ENCODE measurements at places on chromosomes 1 and 21.

- DNase-seq: no peak
These were observed 1.4 kb downstream of the IFFO2 start for GRCh38 chr1:18955131-18955440.

GRCh38 chr1:234533975-234534876, 55.2 kb upstream of the TARBP1 start:
- DNase-seq: peak; percentile 100

DNA sequence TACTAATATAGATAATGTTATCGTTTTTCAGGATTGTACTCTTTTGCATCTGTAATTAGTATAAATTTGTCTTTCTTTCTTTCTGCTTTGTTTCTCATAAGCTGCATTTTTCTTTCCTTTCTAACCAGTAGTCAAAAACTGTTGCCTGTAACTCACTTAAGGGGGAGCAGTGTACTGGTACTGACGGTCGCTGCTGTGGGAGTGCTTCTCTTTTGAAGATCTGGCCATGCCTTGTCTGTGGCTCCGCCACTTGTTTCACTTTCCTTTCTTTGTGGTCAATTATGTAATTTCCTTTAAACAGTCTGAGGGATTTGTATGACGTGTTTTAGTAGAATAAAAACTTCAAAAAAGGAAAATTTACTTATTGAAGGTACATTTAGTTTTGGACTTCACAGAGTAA, 37.0 kb downstream of the MIA3 start:
- peak; percentile 38 for DNase-seq

DNA sequence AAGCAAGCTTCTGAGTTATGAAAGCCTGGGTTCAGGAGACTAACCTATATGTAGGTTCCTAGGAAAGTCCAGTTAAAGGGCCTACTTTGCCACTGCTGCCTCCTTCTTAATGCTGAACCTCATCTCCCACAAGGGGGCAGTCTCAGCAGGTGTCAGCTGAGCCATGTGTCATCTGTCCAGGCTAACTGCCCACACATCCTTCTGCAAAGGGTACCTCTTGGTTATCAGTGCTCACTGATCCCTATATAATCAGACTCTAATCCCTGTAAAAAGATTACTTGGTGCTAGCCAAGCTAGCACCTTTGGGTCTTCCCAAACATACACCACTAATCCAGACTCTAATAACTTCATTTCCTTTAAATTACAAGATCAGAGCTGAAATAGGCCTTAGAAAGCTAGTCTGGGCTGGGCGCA, 9.0 kb downstream of the PRDX1 start:
- peak; percentile 60 for DNase-seq

- no peak for DNase-seq
These were observed 119.7 kb downstream of the PROX1 start for GRCh38 chr1:214107322-214108096.

DNA sequence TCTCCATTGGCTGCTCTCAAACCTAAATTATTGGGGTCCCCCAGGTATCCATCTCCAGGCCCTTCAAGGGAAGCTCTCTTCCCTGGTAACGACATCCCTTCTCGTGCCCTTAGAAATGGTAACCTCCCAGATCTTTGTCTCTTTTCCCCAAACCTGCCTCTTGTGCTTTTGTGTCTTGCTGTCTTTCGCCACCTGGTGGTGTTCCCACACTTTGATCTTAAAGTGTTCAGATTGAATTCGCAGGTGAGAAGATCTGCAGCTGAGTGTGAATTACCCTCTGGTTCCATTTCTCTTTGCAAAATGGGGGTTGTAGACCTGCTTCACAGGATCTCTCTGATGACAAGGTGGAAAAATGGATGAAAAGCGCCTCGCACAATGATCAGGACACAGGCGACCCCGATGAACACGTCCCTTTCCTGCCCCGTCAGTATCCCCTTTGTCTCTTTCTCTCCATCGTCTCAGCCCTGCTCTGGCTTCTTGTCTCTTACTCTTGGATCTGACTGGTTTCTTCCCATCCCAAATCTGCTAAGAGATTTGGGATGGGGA, 53.1 kb downstream of the DOP1B start:
- peak; percentile 52 for DNase-seq

GRCh38 chr1:228837817-228838716, 102.8 kb downstream of the RHOU start:
- DNase-seq: peak; percentile 49

- no peak for DNase-seq
These were observed 17.0 kb upstream of the IGSF21 start for GRCh38 chr1:18090636-18091035.

DNA sequence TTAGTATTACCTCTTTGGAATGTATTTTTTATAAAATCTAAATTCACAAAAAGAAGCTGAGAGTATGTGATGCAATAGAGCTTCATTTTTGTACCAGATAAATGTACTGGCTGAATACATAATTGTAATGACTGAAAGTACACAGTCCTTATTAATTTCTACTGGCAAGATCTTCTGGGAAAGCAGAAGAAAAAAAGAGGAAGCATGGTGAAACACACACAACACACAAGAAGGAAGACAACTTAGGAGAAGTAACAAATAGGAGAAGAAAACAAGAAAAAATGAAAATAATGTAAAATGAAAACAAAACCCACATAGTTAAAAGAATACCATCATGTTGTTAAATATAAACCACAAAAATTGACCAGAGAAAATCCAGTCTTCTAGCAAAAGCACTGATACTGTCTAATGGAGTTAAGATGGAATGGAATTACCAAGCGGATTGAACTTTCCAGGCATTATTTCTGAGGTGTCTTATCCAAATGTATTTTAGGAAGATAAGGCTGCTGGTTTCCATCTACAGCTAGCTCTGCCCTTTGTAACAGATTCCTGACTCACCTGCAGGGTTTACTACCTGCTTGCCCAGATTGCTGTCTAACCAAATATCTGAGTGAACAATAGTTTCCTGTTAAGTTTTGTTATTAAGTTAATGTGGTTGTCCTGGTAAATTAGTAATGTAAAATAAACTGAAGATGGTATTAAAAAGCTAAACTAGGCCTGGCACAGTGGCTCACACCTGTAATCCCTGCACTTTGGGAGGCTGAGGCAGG, 4.5 kb upstream of the COP1 start:
- DNase-seq: no peak

DNA sequence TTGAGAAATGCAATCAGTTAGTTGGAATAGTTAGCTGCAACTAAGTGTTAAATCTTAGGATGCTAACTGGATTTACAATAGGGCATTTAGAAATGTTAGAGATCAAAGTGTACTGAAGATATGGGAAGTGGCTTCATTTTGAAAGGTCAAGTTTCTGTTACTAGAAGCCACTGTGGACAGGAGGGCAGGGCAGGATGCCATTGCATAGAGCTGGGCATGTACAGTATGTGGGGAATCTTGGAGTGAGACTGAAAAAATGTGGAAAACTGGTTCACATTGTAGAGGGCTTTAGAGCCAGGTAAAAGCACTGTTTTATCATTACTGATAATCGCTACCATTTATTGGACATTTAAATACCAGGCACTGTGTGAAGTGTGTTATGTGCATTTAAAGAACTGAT, 31.0 kb downstream of the ARID1A start:
- peak; percentile 29 for DNase-seq

GRCh38 chr1:180131510-180131909, 23.2 kb upstream of the QSOX1 start:
- DNase-seq: peak; percentile 96

GRCh38 chr1:109111386-109112055, 2.4 kb upstream of the ELAPOR1 start:
- DNase-seq: peak; percentile 16

DNA sequence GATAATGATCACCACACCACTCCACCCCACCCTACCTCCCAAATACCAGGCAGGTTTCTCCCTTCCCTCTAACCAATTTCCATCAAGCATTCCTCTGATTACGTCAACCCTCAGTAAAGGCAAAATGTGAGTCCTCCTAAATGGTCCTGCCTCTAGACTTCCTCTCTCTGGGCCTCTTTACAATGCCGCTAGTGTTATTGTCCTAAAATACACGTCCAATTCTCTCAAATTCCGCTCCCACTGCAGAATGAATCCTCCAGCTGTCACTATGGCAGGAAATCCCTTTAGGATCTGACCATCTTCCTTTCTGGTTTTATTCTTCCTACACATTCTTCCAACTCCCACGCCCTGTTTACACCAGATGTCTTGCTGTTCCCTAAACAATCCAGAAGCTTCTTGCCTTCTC, 68.7 kb downstream of the DEGS1 start:
- DNase-seq: no peak

DNA sequence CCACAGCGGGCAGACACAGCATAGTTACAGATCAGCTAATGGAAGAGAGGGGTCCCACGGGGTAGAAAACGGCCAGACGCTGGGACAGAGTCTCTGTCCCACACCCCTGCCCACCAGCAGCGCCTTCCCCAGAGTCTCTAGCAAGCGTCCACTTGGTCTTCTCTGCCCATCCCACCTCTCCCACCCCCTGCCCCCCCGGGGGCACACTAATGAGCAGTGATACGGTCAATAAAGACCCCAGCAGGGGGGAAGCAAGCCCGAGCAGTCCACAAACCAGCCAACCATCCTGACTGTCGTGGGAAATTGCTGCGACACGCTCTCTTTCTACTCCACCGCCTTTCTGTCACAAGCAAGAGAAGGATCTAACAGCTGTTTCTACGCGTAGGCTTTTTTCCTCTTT, 374.7 kb downstream of the NPHP4 start:
- no peak for DNase-seq

DNA sequence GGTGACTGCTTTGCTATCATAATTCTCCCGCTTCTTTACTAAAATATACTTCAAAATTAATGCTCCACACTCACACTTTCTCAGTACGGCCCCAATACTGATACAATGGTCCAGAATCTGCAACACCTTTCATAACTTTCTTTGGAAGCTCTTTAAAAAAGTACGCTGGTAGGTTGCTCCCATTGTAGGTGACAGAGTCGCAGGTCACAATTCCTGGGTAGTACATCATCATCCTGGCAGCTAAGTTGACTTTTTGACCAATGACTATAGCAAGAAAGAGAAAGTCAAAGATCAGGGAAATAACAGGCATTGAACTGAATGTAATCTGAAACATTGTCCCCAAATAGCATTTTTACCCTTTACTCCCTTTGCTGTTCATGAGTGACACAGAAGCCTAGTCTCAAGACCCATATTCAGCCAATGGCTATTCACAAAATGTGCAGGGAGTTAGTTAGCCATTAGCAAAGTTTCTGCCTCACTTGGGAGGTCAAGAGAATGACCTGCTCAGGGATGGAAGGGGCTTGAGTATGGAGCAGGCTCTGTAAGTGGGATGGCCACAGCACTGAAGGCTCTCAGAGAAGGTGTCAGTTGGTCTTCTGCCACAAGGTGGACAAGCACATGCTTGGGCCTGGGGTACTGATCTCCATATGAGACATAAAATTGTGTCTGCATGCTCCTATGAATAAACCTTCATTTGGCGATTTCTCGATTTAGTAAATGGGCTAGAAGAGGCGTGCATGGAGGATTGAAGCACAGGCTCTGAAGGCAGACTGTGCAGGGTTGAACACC, 35.4 kb downstream of the ADCY10 start:
- no peak for DNase-seq

GRCh38 chr1:195530961-195531360, 1077.3 kb downstream of the KCNT2 start:
- DNase-seq: peak; percentile 59

GRCh38 chr1:85351202-85351828, 74.9 kb upstream of the BCL10 start:
- no peak for DNase-seq

DNA sequence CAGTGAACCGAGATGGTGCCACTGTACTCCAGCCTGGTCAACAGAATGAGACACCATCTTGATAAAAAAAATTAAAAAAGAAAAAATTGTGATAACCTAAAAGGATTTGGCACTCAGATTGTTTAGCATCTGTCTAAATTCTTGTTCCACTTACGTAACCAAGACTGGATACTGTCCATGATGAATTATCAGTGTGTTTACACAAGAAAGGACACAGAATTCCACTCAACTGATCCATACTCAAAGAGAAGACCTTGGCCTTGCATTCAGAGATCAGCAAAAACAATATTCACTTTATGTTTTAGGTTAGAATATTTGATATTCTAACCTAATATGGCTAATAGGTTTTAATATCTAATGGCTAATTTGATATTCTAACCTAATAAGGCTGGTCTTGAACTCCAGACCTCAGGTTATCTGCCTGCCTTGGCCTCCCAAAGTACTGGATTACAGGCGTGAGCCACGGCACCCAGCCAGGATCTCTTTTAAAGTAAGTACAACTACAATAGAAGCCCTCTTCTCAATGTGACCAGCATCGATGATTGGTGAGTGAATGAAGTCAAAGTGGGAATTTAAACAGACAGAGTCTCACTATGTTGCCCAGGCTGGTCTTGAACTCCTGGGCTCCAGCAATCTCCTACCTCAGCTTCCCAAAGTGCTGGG, 43.1 kb upstream of the COX20 start:
- peak; percentile 67 for DNase-seq

GRCh38 chr1:147721716-147722115, 38.7 kb downstream of the GJA5 start:
- DNase-seq: peak; percentile 37

Measured in AG10803 (cell line).